ENCODE measurements at places on chromosomes 7 and 10. TPM values are rescaled to one million over a fixed set of nuclear protein-coding genes. Genes with fewer than 3 reads are reported as not detected.

DNA sequence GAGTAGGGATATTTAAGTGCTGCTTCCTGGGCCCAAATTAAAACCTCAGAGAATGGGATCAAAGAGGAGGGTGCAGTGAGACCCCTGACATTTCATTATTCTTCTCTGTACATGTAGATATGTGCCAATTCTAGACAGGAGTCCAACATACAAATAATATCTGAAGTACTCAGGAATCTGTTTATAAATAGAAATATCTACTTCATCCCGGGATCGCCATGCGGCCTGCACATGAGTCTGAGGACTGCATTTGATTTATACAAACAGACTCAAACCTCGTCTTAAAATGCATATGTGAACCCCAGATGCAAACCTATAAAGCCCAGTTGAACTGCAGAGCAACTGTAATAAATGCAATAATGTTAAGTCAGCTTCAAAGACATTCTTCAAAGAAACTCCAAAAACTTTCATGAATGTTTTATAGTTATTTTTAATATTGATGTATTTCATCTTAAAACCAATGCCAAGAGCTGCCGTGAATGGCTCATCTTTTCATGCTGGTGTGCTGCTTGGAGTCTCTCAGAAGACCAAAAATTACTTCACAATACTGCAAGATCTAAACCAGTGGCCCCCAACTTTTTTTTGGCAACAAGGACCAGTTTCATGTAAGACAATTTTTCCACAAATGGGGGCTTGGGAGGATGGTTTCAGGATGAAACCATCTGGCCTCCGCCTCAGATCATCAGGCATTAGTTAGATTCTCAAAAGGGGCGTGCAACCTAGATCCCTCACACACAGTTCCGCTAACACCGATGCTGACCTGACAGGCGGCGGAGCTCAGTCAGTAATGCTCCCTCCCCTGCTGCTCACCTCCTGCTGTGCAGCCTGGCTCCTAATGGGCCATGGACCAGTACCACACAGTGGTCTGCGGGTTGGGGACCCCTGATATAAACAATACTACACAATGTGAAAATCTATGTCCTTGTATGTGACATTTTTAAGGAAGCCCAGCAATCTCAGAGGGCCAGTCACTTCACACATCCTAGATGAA lies 166.9 kb downstream of the PARD3 start:
- no peaks in the 10 kb centered on the region for H3K27me3 ChIP-seq
- peaks cover 22% of the 10 kb centered on the region for H3K4me1 ChIP-seq
- DNase-seq: no peak

DNA sequence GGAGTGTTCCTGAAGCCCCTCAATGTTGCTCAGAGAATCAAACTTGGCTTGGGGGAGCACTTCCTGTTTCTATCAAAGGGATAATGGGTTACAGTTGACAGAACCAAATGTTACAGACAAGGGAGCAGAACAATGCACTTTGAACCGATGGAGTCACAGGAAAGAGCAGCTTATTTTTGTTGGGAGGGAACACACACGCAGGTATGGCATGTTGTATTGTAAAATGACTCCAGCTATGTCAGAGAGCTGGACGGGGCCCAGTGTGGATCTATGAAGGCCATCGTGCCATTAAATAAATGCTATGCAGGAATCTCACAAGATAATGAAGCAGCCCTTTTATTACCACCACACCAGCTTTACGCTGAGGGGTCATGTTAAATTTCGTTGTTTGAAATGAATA lies 35.1 kb downstream of the RHOBTB1 start:
- no peaks in the 10 kb centered on the region for H3K36me3 ChIP-seq
- DNase-seq: no peak
- H3K4me1 ChIP-seq: peaks cover 81% of the 10 kb centered on the region
- no peaks in the 10 kb centered on the region for H3K27me3 ChIP-seq
- no peak overlapping the region for H3K4me3 ChIP-seq

GRCh38 chr10:73742454-73742734 lies 1.8 kb upstream of the SEC24C start:
- H3K27ac ChIP-seq: peak overlapping the region; percentile 99
- no peaks in the 10 kb centered on the region for H3K27me3 ChIP-seq
- H3K4me1 ChIP-seq: peaks cover 36% of the 10 kb centered on the region
- H3K4me3 ChIP-seq: no peak overlapping the region
- DNase-seq: no peak

- no peak overlapping the region for H3K27ac ChIP-seq
- no peaks in the 10 kb centered on the region for H3K36me3 ChIP-seq
- no peak overlapping the region for H3K4me3 ChIP-seq
Measured at GRCh38 chr10:57919864-57920263, 347.8 kb downstream of the IPMK start.

GRCh38 chr10:115774721-115775120 lies 498.3 kb downstream of the GFRA1 start:
- no peaks in the 10 kb centered on the region for H3K36me3 ChIP-seq
- DNase-seq: no peak
- H3K4me1 ChIP-seq: no peaks in the 10 kb centered on the region
- no peaks in the 10 kb centered on the region for H3K27me3 ChIP-seq

- peak overlapping the region; percentile 19 for H3K27ac ChIP-seq
- no peak for DNase-seq
- H3K4me3 ChIP-seq: no peak overlapping the region
- no peaks in the 10 kb centered on the region for H3K36me3 ChIP-seq
Measured at GRCh38 chr7:151503902-151504714, 15.6 kb downstream of the RHEB start.

DNA sequence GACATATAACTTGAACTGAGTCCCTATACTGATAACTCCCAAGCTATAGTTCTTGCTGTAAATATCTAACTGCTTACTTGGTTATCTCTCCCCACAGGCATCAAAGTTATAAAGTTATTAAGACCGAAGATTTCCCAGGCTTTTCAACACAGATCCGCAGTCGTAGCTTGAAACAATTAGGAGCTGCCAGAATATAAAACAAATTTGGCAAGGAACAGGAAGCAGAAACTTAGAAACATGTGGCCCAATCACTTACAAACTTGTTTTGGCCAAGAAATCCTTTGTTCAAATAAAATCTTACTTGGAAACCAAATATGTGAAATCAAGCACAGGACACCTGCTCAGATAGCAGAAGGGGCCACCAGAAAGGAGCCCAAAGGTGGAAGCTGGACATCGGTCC lies 9.0 kb downstream of the SLC16A12 start:
- H3K4me3 ChIP-seq: no peak overlapping the region
- H3K4me1 ChIP-seq: no peaks in the 10 kb centered on the region
- peaks cover under 1% of the 10 kb centered on the region for H3K27me3 ChIP-seq
- no peak for DNase-seq

DNA sequence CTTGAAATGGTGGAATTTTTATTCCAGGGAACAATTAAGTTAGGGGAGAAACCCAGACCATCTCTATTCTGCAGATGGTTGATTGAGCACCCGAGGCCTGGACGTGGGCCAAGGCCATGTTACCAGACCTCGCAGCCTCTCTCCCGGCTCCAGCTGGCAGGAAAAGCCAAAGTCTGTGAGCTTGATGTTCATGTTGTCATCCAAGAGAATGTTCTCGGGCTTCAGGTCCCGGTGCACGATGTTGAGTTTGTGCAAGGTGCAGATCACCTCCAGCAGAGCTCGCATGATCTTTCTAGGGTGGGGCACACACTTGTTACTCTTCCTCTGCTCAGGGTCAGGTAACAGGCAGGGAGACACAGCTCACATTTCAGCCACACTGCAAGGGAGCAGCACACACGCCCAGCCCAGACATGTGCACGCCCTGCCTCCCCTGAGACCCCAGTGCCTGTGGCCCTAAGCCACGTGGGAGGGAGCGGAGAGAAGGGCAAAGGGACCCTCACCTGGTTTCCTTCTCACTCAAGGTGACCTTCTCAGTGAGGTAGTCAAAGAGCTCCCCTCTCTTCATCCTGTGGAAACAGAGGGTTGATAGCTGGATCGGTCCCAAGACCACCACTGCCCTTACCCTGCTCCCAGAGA lies 9.5 kb downstream of the PHKG1 start:
- no peaks in the 10 kb centered on the region for H3K27me3 ChIP-seq
- H3K4me1 ChIP-seq: peaks cover 30% of the 10 kb centered on the region
- no peak overlapping the region for H3K4me3 ChIP-seq
- DNase-seq: peak; percentile 54

- no peak overlapping the region for H3K4me3 ChIP-seq
- H3K4me1 ChIP-seq: no peaks in the 10 kb centered on the region
- H3K27me3 ChIP-seq: no peaks in the 10 kb centered on the region
- no peak overlapping the region for H3K27ac ChIP-seq
Measured at GRCh38 chr10:113965077-113965476, 78.6 kb upstream of the ADRB1 start.

DNA sequence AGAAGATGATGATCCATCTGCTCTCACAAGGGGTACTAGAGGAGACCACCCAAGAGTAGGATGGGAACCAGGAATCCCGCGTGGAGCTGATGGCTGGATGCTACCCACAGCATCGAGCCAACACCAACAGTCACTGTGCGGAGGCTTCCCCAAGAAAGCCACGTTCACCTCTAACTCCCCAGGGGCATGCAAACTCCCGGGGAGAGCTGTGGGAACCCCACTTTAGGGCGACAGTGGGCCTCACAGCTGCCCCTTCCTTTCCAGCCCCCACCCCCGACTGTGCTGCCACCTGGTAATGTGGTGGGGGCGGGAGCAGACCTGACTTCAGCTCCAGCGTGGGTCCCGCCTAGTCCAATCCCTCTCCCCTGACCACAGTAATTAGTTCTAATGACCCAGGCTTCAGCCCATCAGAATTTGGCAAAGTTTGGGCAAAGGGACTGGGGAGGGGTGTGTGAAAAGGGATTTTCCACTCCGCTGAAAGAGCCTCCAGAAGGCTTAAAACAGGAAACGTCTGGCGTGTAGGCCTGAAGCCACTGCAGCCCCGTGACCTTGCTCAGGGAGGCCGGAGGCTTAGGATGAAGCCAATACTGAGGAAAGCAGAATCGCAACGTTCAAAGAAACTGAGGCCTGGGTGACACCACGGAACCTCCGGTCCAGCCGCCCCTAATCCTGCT lies 20.3 kb downstream of the ASB13 start:
- H3K4me3 ChIP-seq: no peak overlapping the region
- peaks cover 44% of the 10 kb centered on the region for H3K36me3 ChIP-seq
- peak; percentile 57 for DNase-seq
- peaks cover 31% of the 10 kb centered on the region for H3K4me1 ChIP-seq
- peak overlapping the region; percentile 40 for H3K27ac ChIP-seq

GRCh38 chr7:47624689-47625088 lies 42.8 kb upstream of the TNS3 start:
- no peaks in the 10 kb centered on the region for H3K36me3 ChIP-seq
- H3K27me3 ChIP-seq: no peaks in the 10 kb centered on the region
- no peak overlapping the region for H3K4me3 ChIP-seq
- no peak overlapping the region for H3K27ac ChIP-seq

DNA sequence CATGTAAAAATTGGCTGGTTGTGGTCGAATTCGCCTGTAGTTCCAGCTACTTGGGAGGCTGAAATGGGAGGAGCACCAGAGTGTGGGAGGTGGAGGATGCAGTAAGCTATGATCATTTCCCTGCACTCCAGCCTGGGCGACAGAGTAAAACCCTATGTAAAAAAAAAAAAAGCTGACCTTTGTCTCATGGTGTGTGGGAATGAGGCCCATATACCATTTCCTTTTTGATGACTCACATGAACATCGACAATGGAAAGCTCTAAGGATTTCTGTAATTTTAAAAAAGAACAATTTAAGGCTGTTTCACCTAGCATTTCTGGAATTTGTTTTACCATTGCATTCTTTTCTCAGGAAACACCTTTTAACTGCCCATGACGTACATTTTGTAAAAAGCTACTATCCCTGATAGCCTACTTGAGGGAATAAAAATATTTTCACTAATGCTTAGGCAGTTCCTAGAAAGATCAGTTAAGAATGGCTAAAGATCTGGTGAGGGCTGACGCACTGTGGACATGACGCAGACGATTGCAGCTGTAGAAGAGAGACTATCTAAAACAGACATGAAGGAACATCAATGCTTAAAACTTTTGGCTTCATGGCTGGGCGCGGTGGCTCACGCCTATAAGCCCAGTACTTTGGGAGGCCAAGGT lies 400.6 kb upstream of the IGFBP3 start:
- no peaks in the 10 kb centered on the region for H3K36me3 ChIP-seq
- H3K27me3 ChIP-seq: no peaks in the 10 kb centered on the region
- no peak overlapping the region for H3K4me3 ChIP-seq
- DNase-seq: no peak

DNA sequence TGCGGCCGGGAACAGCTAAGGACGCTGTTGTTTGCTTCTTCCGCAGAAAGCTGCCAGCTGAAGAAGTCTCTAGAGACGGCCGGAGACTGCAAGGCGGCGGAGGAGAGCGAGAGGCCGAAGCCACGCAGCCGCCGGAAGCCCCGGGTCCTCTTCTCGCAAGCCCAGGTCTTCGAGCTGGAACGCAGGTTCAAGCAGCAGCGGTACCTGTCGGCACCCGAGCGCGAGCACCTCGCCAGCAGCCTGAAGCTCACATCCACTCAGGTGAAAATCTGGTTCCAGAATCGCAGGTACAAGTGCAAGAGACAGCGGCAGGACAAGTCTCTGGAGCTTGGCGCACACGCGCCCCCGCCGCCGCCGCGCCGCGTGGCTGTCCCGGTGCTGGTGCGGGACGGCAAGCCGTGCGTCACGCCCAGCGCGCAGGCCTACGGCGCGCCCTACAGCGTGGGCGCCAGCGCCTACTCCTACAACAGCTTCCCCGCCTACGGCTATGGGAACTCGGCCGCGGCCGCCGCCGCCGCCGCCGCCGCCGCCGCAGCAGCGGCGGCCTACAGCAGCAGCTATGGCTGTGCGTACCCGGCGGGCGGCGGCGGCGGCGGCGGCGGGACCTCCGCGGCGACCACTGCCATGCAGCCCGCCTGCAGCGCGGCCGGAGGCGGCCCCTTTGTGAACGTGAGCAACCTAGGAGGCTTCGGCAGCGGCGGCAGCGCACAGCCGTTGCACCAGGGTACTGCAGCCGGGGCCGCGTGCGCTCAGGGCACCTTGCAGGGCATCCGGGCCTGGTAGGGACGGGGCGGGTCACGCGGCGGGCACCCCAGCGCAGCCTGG lies 2.4 kb downstream of the NKX2-3 start:
- DNase-seq: no peak
- H3K36me3 ChIP-seq: no peaks in the 10 kb centered on the region

Gene GPR22
- total RNA-seq: 61.9 TPM

Gene ZP3
- 5.7 TPM for total RNA-seq

Gene PIP
- total RNA-seq: not detected

Gene COA1
- 68.4 TPM for total RNA-seq

Gene PKD1L1
- 2.5 TPM for total RNA-seq

Gene MKX
- total RNA-seq: not detected

Gene TBC1D12
- 5.0 TPM for total RNA-seq

Gene COL26A1
- total RNA-seq: not detected

Gene WEE2
- total RNA-seq: not detected

Gene EBLN1
- not detected for total RNA-seq

Gene AMZ1
- total RNA-seq: 0.05 TPM

Gene DDC
- total RNA-seq: not detected

Gene PHKG1
- total RNA-seq: 25.1 TPM

Measured in heart right ventricle (tissue), 16 donors.